ENCODE measurements at places on chromosomes 13 and 19. TPM values are rescaled to one million over a fixed set of nuclear protein-coding genes. Genes with fewer than 3 reads are reported as not detected.

The GSX1 gene
- total RNA-seq = not detected

The ZNF534 gene
- not detected for total RNA-seq

The ZNF296 gene
- total RNA-seq = 4.8 TPM

The PEX11G gene
- 1.0 TPM for total RNA-seq

The RDH8 gene
- not detected for total RNA-seq

The ATP1A3 gene
- total RNA-seq = 4.5 TPM

The ZNF563 gene
- 5.2 TPM for total RNA-seq

The CYP4F3 gene
- not detected for total RNA-seq

The OR7D2 gene
- not detected for total RNA-seq

The COPE gene
- total RNA-seq = 209 TPM

The LHB gene
- not detected for total RNA-seq

GRCh38 chr19:40611900-40612698, 10.9 kb downstream of the LTBP4 start:
- peaks cover 3% of the 10 kb centered on the region for H3K36me3 ChIP-seq
- peak overlapping the region; percentile 95 for H3K4me3 ChIP-seq

DNA sequence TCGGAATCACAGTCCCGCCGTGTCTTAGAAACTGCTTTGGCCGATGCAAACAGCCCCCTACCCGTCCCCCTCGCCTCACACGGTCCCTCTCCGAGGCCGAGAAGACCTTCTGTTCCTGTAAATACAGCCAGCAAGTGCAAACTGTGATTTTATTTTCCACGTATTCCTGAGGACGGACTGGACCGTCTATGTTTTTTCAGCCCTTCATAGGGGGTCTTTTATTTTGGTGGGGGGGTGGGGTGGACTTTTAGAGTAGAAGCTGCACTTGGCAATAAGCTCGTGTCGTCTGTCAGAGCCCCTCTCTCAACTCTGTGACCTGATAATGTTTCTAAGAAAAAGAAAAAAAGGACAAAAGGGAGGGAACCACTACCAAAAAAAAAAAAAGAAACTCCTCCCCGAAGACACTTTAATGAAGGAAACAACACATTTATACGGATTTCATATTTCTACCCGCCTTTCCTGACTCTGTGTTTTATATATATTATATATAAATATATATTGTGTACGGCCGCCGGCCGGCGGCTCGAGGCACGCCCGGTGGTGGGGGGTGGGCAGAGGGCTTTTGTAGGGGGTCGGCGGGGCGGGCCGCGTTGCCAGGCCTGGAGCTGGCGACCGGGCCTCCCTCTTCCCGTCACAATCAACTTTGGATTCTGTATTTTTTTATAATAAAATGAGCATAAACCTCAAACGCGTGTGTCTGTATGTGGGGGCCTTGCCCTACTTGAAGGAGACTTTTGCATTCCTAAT, 15.2 kb downstream of the EFNA2 start:
- no peaks in the 10 kb centered on the region for H3K36me3 ChIP-seq
- H3K27me3 ChIP-seq = peaks cover 4% of the 10 kb centered on the region
- no peaks in the 10 kb centered on the region for H3K4me1 ChIP-seq
- no peak overlapping the region for H3K27ac ChIP-seq
- no peak overlapping the region for H3K4me3 ChIP-seq

GRCh38 chr13:112347986-112348385, 28.2 kb upstream of the SPACA7 start:
- no peak overlapping the region for H3K4me3 ChIP-seq
- no peaks in the 10 kb centered on the region for H3K36me3 ChIP-seq
- peaks cover 29% of the 10 kb centered on the region for H3K27me3 ChIP-seq
- DNase-seq = no peak

DNA sequence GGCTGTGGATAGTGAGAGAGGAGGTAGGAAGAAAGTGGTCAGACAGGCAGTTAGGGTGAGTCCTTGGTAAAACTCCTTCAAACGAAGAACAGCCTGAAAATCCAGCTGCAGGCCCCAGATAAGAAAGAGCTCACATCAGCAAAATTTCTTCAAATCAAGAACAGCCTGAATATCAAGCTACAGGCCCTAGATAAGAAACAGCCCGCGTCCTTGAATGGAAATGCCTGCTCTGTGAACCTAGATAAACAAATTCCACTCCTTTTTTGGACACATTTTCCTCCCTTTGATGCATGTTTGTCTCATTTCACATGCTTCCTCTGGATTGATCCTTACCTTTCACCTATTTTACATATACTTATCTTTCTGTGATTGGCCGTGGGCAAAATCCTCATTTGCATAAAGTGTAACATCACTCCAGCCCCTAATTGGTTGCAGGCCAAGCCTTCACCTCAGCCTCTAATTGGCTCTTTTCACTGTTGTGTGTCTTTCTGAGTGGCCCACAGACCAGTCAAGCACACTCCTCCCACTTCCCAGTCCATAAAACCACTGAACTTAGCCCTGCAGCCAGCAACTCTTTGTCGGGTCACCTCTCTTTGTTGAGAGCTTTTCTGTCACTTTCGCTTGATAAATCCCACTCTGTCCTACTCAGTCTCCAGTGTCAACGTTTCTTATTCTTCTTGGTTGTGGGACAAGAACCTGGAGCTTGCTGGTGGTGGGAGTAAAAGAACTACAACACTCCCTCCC, 6.0 kb upstream of the SULT2A1 start:
- H3K4me3 ChIP-seq = no peak overlapping the region

- H3K4me1 ChIP-seq = no peaks in the 10 kb centered on the region
- no peak for DNase-seq
- H3K27ac ChIP-seq = no peak overlapping the region
- no peak overlapping the region for H3K4me3 ChIP-seq
Measured at GRCh38 chr19:50252111-50252886, 48.9 kb downstream of the MYH14 start.

DNA sequence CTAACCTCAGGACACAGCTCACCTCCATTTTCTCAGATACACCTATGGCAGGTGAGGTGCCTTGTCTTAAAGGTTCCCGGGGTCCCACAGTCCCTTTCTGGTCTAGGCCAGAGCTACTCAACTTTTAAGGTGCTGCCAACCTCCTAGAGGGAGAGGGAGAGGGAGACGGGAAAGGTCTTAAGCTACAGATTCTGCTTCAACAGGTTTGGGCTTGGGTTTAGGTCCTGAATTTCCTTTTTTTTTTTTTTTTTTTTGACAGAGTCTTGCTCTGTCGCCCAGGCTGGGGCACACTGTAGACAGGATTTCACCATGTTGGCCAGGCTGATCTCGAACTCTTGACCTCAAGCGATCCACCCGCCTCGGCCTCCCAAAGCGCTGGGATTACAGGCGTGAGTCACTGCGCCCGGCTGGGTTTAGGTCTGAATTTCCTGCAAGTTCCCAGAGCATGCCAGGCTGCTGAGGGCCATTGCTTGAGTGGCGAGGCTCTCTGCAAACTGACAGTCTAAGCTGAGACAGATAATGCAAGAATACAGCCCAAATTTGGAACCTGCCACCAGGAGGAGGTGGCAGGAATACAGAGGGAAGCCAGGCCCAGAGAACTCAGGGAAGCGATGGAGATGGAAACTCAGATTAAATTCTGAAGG, 7.8 kb upstream of the SYCN start:
- H3K4me3 ChIP-seq = no peak overlapping the region
- no peak for DNase-seq
- no peaks in the 10 kb centered on the region for H3K27me3 ChIP-seq
- no peaks in the 10 kb centered on the region for H3K36me3 ChIP-seq

DNA sequence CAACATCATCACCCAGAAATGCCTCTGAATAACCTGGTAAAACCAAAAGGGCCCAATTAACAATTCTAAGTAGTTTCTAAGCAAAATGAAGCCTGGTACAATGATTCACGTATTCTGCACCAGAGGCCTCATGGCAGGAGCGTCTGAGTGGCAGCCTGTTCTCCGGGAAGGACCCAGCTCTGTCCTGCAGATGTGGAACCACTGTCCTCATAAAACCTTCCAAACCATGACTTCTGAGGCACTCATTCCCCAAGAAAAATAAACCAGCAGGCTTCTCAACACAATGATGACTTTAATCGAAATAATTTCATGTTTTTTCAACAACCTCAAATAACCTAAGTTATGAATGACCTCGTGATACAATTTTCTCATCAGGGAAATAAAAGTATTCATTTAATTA, 89.9 kb downstream of the STK24 start:
- no peak overlapping the region for H3K4me3 ChIP-seq
- H3K36me3 ChIP-seq = peaks cover 11% of the 10 kb centered on the region
- H3K27me3 ChIP-seq = no peaks in the 10 kb centered on the region

DNA sequence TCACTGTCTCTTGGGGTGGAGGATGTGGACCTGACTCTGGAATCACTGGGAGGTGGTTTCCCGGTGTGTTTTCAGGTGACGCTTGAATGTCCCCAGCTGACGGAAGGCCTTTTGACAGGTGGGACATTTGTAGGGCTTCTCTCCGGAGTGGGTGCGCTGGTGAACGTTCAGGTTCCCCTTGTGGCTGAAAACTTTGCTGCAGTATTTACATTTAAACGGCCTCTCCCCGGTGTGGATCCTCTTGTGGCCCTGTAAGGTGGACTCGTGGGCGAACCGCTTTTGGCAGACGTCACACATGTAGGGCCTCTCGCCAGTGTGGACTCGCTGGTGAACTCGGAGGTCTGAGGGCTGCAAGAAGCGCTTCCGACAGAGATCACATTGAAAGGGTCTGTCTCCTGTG, 7.8 kb downstream of the ZSCAN5B start:
- H3K36me3 ChIP-seq = no peaks in the 10 kb centered on the region
- peaks cover 4% of the 10 kb centered on the region for H3K27me3 ChIP-seq
- H3K4me3 ChIP-seq = no peak overlapping the region
- DNase-seq = no peak
- H3K27ac ChIP-seq = no peak overlapping the region

- peak overlapping the region; percentile 70 for H3K27ac ChIP-seq
- H3K4me1 ChIP-seq = peaks cover 13% of the 10 kb centered on the region
- H3K36me3 ChIP-seq = no peaks in the 10 kb centered on the region
- DNase-seq = peak; percentile 46
- peak overlapping the region; percentile 87 for H3K4me3 ChIP-seq
Measured at GRCh38 chr13:33017323-33017929, 1.2 kb downstream of the KL start.

DNA sequence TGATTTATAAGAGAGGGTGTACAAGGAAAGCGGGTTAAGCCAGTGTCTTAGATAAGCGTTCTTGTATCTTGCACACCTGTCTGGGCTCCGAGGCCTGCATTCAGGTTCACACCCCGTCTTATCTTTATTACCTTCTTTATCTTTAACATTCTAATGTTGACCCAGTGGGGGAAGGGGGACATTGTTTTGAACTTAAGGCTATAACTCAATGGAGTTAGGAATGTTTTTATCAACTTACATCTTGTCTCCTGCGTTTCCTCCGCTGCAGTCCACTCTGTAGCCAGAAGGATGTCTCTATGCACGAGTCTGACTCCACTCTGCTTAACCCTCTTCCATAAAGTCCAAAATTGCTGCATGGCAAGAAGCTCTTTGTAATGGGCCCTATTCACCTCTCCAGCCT, 71.2 kb downstream of the FGF9 start:
- no peak overlapping the region for H3K27ac ChIP-seq
- DNase-seq = no peak
- H3K36me3 ChIP-seq = no peaks in the 10 kb centered on the region
- no peaks in the 10 kb centered on the region for H3K4me1 ChIP-seq

DNA sequence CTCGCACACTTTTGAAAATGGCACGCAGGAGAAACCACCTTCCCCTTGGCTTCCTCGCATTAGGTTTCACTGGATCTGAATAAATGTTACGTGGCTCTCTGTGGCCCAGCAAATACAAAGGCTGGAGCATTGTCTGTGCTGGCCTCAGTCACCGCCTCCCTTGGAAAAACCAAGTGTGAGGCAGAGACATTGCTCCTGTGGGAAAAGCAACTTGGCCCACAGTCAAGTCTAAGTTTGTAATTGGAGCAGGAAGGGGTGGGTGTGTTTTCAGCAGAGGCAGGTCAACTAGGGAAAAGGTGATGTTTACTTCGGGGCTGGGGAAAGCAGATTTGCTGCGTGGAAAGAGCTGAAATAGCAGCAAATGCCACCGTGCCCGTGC, 101.6 kb downstream of the IRS2 start:
- no peak for DNase-seq
- peaks cover 6% of the 10 kb centered on the region for H3K27me3 ChIP-seq
- no peak overlapping the region for H3K4me3 ChIP-seq
- no peak overlapping the region for H3K27ac ChIP-seq
- no peaks in the 10 kb centered on the region for H3K4me1 ChIP-seq

- H3K4me3 ChIP-seq = peak overlapping the region; percentile 83
- peaks cover 24% of the 10 kb centered on the region for H3K36me3 ChIP-seq
- H3K4me1 ChIP-seq = peaks cover 63% of the 10 kb centered on the region
Measured at GRCh38 chr13:41008349-41008980, 10.7 kb downstream of the ELF1 start.

DNA sequence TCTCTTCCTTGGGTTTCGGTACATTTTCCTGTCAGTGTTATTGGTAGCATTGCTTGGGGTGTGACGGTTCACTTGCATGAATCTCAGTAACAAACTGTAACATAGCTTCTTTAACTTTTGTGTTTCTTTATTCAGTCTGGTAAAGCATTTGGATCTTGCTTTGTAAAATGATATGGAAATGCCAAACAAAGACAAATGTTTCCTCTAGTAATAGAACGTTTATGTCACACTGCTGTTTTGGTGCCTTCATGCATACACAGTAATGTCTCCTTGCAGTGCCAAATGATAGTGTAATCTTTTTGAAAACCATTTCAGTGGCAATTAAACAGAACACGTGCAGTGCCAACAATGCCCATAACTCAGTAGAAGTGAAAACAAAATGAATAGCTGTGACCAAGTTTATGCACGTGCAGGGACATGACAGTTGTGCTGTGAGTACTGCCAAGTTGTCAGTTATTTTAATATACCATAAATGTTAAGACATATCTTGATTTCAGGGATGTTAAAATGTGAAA, 110.8 kb downstream of the RXFP2 start:
- no peak overlapping the region for H3K27ac ChIP-seq
- peaks cover 40% of the 10 kb centered on the region for H3K27me3 ChIP-seq
- peaks cover 7% of the 10 kb centered on the region for H3K4me1 ChIP-seq
- no peak for DNase-seq
- no peaks in the 10 kb centered on the region for H3K36me3 ChIP-seq

- H3K4me1 ChIP-seq = peaks cover 5% of the 10 kb centered on the region
- DNase-seq = no peak
- H3K4me3 ChIP-seq = no peak overlapping the region
- no peaks in the 10 kb centered on the region for H3K27me3 ChIP-seq
- H3K36me3 ChIP-seq = peaks cover 2% of the 10 kb centered on the region
Measured at GRCh38 chr13:113821847-113822246, 42.0 kb downstream of the GAS6 start.

DNA sequence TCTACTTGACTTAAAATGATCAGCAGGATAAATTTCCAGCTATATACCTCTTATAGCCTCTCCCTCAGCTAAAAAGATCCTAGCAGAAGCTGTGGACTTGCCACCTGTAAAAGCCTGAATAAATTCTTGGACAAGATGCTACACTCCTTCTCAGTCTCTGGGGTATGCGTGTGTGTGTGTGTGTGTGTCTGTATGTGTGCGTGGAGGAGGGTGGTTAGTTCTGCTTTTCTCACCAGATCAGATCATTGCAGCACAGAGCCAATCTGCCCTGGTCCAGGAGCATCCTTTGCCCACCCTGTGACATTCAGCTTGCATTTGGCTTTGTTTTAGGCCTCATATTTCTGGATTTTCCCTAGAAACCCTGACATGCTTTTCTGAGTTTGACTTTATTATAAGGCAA, 438.3 kb downstream of the RFC3 start:
- no peak overlapping the region for H3K4me3 ChIP-seq
- no peaks in the 10 kb centered on the region for H3K27me3 ChIP-seq
- no peak overlapping the region for H3K27ac ChIP-seq
- no peaks in the 10 kb centered on the region for H3K4me1 ChIP-seq
- no peaks in the 10 kb centered on the region for H3K36me3 ChIP-seq
